Airway epithelial cell (primary cell): ENCODE measurements at places on chromosomes 6 and 20. TPM values are rescaled to one million over a fixed set of nuclear protein-coding genes. Genes with fewer than 3 reads are reported as not detected.

Gene SLC22A16
- total RNA-seq = not detected in 2 replicates

Gene NFKBIE
- total RNA-seq = 25.9 and 32.9 TPM in 2 replicates

Gene MOCS3
- 7.1 and 9.0 TPM in 2 replicates for total RNA-seq

Gene ERMARD
- total RNA-seq = 13.8 and 17.4 TPM in 2 replicates

Gene ARMC2
- 0.56 and 1.7 TPM in 2 replicates for total RNA-seq

Gene HLA-F
- total RNA-seq = 1.3 and 1.8 TPM in 2 replicates

Gene PROKR2
- total RNA-seq = not detected in 2 replicates

Gene LBP
- total RNA-seq = not detected in 2 replicates
